Suppressor macrophage treated with lipopolysaccharide for 1 hour (primary cell): ENCODE measurements at places on chromosomes 3 and 15.

- DNase-seq = no peak
Measured at GRCh38 chr3:146110161-146110560, 50.8 kb downstream of the PLOD2 start.

DNA sequence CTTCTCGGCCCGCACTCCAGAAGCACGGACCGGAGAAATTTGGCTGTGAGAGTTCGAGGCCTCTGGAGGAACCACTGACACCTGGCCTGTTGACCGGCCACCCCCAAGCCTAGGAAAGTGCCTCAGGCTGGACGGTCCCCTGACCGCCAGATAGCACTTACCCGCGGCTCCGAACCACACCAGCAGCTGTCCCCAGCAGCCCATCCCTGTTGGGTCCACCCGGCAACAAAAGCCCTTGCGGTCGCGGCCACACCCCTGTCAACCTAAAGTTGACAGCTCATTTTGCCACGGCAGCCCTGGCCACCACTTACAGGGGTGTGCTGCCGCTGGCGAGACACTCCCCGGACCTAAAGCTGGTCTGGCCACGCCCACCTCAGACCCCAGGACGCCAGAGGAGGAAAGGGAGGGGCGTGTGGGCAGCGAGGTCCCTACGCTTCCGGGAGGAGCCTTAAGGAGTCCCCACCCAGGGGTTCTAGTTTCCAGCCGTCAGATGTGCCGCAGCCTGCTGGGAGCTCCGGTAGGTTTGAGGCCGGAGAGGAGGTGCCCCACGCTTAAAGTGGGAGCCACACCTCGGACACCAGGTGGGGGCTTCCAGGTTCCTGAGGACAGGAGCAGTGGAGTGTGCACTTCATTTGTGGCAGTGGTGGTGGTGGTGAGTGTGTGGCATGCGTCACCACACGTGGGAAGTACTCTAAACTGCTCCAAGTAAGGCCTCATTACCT is at the start of gene LTK:
Gene LTK (minus strand): TSS at position 322 of the 722 bp plus-strand sequence. CDS start 118 bp downstream, at position 204.
- DNase-seq = no peak

GRCh38 chr3:13119471-13120220 is 46.4 kb upstream of the IQSEC1 start:
- DNase-seq = no peak

DNA sequence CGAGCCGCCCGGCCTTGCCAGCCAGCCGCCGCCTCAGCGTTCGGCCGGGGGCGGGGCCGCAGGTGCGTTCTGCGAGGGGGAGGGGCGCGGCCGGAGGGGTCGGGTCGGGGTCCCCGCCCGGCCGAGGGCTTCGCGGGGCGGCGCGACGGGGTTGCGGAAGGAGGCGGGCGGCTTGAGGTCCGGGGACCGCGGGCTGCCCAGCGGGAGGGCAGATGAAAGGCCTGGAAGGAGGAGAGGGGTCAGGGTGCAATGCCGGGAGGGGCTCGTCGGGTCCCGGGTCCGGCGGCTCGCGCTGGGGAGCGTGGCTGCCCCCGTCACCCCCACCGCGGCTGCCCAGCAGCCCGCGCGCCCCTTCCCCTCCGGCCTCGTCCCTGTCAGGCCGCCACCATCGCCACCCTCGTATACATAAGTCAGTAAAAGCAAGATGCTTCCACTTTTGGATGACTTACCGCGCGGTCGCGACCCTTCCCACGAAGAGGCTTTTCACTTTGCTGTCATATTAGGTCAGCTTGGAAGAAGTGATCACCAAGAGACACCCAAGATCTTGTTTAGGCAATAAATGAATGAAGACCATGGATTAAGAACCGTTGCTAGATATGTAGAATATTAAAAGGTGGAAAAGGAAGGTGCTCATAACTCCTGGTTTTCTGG is 620 bp upstream of the ANP32A start:
- DNase-seq = peak; percentile 42

DNA sequence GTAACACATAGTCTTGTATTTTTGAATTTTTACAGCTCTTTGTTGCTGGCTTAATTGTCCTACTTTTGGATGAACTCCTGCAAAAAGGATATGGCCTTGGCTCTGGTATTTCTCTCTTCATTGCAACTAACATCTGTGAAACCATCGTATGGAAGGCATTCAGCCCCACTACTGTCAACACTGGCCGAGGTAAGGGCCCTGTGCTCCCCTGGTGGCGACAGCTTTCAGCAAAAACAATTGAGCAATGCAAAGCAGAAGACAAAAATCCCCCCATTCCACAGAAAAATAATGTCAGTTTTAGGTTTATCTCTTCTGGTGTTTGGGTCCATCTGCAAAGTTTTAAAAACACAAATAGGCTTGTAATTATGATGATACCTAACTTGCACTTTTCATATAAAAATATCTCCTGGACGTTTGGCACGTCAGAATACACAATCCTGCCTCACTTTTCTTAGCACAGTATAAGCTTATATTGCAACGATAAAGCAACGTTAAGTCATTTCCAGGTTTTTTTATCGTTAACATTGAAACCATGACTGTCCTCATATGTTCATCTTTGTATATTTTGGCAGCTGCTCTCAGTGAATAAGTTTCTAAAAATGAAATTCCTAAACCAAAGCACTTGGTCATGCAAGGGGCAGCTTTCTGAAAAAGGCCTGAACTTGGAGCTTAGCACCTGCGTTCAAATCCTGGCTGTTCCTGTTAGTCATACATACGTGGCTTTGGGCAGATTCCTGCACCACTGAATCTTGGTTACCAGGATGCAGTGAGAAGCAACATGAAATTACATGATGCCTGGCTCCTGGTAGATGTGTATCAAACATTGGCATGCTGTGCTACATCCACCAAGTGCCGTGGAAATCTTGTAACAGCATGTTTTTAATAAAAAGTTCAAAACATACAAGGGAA is 8.5 kb downstream of the SEC61A1 start:
- no peak for DNase-seq

- no peak for DNase-seq
Measured at GRCh38 chr3:101631098-101631796, 45.7 kb downstream of the ZBTB11 start.

DNA sequence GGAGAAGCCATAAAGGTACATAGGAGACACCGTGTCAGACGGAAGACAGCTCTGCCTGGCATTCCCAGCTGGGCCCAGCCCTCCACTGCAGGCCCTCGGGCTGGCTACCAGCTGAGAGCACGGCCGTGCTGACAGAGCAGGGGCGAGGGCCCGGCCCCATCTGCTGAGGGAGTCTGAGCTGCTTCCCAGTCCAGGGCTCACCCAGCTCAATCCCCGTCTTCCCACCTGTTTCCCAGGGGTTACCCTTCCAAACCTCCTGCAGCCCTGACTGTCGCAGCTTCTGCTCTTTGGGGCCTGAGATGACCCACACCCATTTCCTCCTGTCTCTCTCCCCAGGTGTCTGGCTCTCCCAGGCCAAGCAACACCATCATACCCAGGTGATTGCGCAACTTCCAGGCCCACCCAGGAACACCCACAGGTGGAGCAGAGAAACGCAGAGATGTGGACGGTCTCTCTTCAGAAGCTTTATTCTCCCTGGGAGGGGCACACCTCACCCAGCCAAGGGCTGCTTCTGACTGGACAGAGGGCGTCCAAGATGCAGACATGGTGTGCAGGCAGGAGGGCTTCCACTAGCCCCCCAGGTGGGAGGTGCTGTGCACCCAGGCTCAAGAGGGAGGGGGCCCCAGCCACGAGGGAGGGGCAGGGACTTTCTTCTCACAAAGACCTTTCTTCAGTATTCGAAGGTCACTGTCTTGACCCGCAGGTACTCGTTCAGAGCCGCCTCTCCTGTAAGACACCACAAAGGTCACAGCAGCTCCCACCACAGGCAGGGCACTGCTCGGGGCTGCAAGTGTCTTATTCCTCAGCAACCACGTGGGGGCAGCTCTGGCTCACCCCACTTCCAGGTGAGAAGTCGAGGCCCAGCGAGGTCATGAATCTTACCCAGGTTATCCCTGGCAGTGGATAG is 19.4 kb upstream of the SLC41A3 start:
- DNase-seq = no peak

GRCh38 chr3:190433626-190434025 is 16.1 kb downstream of the TMEM207 start:
- no peak for DNase-seq

GRCh38 chr15:71629781-71630474 is 180.4 kb upstream of the NR2E3 start:
- no peak for DNase-seq

- DNase-seq = no peak
Measured at GRCh38 chr3:32436816-32437189, 45.1 kb downstream of the CMTM7 start.

GRCh38 chr3:109995377-109995776 is 658.0 kb upstream of the DPPA4 start:
- DNase-seq = no peak

- no peak for DNase-seq
Measured at GRCh38 chr15:25543196-25543595, 104.4 kb upstream of the UBE3A start.

- DNase-seq = no peak
Measured at GRCh38 chr15:100191161-100191560, 150.6 kb downstream of the ADAMTS17 start.

- no peak for DNase-seq
Measured at GRCh38 chr3:115108614-115109013, 38.5 kb downstream of the ZBTB20 start.

- DNase-seq = peak; percentile 85
Measured at GRCh38 chr15:65409036-65409631, 13.6 kb downstream of the IGDCC4 start.

DNA sequence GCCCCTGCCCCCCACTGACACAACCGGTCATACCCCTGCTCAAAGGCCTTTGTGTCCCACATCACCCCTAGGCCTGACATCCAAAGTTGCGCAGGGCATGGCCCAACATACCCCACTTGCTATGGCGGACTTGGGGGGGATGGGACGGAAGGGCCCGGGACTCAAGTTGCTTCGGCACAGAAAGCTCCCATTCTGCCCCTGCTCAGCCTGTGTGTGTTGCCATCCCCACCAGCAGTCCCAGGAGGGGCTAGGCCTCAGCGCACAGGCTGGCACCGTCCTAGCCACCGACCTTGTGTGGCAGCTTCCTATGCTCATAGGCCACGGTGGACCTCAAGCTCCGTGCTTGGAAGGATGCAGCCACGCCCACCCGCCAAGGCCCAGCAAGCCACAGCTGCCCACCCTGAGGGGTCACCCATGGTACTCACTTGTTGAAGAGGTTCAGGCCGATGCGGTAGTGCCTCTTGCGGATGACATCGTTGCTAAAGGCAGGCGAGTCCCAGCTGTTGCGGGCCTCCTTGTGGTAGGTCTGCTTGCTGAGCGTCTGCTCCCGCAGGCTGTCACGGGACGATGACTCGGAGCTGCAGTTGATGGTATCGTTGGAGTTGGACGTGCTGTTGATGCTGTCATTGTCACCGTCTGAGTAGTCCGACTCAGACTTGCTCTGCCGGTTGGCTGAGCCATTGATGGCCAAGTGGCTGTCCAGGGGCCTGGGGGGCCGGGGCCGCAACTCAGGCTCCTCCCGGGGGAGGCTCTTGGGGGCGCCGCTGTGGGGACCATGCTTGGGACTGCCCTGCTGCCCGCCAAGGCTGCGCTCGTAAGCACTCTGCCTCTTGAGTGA is 93.9 kb upstream of the RPL32 start:
- peak; percentile 26 for DNase-seq

DNA sequence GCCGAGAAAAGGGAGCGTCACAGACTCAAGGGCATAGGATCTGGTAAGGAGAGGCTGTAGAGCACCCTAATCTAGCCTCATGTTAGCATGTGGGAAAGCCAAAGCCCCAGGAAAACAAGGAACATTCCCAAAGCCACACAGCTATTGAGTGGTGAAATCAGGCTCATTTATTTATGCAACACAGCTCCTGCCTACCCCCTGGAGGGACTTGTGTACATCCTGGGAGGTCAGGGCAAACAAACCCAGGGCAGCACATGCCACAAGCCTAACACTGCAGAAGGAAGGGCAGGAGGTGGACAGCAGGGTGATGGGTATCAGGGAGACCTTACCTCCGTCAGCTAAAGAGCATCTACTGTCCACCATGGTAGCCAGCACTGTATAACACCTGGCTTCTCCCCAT is 283.5 kb downstream of the RPLP1 start:
- DNase-seq = no peak

- no peak for DNase-seq
Measured at GRCh38 chr3:128281461-128282367, 128.4 kb downstream of the EEFSEC start.

- peak; percentile 25 for DNase-seq
Measured at GRCh38 chr15:34514251-34514670, 69.2 kb downstream of the GOLGA8B start.

- DNase-seq = peak; percentile 58
Measured at GRCh38 chr3:196016485-196016884, 65.4 kb downstream of the TFRC start.

DNA sequence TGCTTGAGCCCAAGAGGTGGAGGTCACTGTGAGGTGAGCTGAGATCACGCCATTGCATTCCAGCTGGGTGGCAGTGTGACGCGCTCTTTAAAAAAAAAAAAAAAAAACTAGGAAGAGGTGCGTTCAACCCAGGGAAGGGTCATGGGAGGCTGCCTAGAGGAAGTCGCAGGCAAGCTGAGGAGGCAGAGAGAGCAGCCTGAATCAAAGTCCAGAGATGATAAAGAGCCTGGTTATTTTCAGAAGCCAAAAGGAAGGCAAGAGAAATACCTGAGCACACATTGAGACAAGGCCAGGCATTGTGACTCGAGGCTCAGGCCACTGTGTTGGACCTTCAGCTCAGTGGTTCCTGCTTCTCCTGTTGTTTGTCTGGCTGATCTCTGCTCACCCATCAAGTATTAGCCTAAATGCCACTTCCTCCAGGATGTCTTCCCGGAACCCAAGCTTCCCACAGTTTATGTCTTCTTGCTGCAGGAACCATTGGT is 16.1 kb upstream of the GCNT3 start:
- DNase-seq = no peak

DNA sequence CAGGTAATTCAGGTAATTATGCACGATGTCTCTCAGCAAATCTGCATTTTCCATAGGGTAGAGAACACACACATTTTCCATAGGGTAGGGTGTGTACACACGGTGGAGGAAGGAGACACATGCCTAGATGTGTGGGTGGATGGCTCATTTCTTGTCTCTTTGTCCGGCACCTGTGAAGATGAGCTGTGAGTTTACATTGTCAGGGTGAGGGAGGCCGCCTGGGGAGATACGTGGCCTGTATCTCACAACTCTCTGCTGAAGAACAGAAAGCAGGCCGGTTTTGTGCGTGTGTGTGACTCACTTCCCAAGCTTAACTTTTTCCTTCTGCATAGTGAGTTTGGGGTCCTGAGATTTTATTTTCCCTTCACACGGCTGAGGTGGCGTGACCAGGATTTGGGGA is 60.3 kb downstream of the SLC6A6 start:
- no peak for DNase-seq

GRCh38 chr3:83096-83495 is 113.5 kb upstream of the CHL1 start:
- DNase-seq = no peak

DNA sequence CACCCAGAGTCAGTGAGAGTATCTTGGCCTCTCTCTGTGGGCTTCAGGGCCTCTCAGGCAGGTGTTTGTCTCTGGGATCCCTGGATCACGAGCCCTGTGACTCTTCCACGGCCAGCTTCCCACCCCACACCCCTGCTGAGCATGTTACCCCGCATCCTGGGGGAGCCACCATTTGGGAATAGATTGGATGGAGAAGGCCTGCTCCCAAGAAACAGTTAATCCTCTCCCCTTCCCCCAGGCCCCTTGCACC is 15.5 kb upstream of the SRP14 start:
- no peak for DNase-seq
